Activated CD4-positive, alpha-beta T cell treated with anti-CD3 and anti-CD28 coated beads, Interleukin-2, amount 50 U/mL, for 24 hours (primary cell): ENCODE measurements at places on chromosomes 7 and 10.

GRCh38 chr7:38428041-38428440 lies 154.6 kb upstream of the TARP start:
- no peak for DNase-seq

DNA sequence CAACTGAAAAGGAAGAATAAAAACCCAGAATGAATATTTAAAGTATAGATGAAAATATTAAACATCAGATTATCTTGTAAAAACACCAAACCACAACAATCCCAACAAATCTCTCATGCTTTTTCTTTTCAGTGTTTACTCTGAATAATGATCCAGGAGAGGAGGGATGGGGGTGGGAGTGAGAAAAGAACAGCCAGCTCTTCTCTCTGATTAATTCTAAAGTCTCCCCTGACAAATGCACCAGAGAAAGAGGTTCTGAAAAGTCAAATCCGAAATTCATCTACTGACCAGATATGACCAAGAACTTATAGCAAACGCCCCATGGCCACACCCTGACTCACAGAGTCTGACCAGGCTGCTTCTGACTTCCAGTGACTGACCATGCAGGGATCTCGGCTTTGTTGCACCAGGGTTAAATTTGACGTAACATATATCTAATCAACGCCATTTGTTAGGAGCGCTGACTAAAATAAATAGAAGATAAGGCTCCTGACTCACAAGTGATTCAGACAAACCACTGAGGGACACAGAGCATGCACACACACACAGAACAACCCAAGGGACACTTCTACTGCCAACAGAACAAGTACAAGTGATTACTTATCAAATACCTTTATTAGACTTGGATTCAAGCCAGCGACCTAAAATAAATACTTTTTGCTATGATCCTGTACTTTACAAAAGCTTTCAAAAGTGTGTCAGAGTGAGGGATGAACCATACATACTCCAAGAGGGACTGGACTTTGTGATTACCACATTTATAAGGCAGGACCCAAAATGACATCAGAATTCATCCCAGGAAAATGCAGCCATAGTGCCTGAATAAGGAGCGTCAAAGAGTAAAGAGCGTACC lies 9.3 kb upstream of the SPOCK2 start:
- no peak for DNase-seq

DNA sequence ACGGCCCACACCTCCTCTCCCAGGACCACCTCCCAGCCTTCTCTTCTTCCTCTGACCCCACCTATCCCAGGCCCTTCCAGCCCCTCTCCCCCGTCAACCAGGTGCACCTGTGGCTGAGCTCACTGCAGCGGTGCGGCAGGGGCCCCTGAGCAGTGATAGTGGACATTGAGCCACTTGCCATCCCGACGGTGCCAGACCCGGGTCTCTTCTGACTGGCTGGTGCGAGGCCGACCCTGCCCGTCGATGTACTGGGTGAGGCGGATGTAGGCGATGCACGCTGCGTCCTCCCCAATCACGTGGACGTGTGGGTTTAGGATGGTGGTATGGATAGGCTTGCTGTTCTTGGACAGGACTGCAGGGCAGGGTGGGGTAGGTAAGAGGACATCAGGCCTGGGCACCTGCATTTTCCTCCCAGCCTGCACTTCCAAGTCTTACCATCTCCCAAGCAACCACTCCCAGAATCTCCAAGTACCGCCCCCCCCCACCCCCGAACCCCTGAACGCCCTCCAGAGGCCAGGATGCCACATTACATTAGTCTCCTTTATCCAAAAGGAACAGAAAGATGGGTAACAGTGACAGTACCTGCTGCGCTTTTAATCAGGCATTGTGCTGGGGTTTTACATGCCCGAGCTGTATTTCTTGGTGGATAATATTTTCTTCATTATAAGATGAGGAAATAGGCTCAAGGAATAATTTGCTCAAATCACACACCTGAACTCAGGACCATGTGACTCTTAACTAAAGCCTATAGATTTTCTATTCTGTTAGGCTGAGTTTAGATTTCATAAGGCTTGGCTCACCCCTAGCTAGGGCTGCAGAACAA lies 3.7 kb upstream of the NDST2 start:
- no peak for DNase-seq

DNA sequence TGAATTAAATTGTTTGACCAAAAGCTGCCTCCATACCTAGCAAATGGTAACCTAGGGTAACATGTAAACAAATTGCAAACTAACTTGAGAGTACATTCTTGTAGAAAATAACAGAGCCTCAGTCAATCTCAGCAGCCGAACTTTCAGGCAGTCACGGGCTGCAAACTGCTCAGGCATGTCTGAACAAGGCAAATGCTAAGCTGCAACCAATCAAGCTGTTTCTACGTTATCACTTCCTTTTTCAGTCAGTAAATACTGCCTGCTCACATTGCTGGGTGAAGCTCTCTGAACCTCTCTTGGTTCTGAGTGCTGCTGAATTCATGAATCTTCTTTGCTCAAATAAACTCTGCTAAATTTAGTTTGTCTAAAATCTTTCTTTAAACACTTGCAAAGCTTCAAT lies 1212.4 kb downstream of the SORCS1 start:
- DNase-seq = no peak

DNA sequence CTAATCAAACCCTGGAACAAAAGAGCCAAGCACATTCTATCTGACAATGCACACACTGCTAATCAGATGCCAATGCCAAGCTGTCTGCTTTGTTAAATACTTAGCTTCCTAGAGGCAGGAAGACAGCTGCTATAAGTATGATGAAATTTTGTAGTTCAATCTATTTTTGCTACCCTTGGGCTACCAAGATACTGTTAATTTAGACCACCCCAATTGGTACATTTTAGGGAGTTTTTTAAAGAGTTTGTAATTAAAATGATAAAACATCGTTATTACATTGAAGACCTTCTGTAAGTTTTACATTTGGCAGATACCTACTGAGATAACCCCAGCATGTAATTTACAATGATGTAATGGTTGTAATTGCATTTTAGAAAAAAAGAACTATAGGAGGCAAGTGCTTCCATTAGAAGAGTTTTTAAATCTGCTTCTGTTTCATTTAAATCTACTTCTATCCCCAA lies 268.5 kb downstream of the ADK start:
- no peak for DNase-seq

DNA sequence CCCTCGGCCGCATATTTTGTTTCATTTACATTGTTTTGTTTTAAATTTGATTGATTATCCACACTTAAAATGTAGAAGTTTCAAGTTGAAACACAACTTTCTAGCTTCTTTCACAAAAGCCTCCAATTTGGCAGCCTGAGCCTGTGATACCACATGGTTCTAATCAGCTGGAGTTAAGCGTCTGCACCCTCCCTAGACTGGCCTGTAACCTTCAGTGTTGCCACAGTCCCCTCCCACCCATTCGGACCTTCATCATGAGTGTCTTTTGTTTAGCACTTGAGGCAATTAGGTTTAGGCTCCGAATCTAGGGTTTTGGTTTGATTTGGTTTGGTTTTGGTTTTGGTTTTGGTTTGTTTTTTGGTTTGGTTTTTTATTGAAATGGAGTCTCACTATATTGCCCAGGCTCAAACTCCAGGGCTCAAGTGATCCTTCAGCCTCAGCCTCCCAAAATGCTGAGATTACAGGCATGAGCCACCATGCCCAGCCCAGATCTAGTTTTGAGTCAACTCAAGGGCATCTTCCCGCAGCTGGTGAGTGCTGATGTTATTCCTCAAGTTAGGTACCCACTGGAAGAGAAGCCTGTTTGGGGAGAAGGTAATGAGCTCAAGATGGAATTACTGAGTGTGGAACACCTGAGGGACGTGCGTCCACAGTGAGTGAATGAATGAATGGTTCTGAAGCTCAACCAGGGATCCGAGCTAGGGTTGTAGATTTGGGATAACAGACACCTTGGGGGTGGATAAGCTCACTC lies 201.4 kb downstream of the HECW1 start:
- DNase-seq = no peak

DNA sequence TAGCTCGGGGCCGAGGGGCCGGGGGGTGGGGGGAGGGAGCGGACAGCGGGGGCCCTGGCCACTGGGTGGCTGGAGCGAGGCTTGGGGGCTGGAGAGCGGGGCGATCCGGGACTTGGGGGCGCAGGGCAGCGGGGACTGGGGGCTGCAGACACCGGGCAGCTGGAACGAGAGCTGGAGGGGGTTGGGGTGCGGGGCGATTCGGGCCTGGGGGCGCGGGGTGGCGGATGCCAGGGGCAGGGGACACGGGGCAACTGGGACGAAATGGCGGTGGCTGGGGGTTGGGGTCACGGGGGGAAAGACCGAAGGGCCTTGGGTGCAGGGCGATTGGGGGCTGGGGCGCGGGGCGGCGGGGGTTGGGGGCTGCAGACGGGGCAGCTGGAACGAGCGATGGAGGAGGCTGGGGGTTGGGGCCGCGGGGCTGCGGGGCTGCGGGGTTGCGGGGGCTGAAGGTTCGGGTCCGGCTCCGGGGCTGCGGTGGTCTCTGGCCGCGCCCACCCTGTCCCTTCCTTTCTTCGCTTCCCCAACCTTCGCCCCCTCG lies 590 bp downstream of the COL26A1 start:
- no peak for DNase-seq

- DNase-seq = no peak
Measured at GRCh38 chr7:35003679-35004303, 33.5 kb downstream of the DPY19L1 start.

DNA sequence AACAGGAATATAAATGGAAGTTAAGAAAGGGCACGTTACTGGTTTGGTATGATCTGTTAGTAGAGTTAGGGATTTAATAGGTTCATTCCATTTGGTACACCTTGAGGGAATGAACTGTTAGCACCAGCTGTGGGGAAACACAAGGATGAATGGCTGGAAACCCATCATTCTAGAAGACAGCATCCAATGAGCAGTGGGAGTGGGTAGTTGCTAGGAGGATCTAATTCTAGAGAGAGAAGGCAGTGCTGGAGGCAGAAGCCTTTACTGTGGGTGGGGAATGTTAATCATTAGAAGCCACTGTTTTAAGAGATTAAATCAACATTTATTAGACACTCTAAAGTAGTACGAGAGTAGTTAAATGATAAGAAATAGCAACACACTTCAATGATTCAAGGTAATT lies 15.5 kb upstream of the GPR15LG start:
- DNase-seq = no peak

DNA sequence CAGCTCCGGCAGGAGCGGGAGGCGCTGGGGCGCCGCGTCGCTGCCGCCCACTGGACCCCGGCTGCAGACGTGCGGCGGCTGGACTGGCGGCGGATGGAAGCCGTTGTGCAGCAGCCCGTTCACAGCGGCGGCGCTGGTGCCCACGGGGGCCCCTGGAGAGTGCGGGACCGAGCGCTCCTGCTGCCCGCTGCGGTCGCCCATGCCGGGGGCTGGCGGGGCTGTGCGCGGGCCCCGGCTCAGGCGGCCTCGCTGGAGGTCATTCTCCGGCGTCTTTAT lies 413 bp downstream of the PANK1 start:
- DNase-seq = no peak

GRCh38 chr7:38834357-38834756 lies 74.6 kb downstream of the VPS41 start:
- DNase-seq = no peak

DNA sequence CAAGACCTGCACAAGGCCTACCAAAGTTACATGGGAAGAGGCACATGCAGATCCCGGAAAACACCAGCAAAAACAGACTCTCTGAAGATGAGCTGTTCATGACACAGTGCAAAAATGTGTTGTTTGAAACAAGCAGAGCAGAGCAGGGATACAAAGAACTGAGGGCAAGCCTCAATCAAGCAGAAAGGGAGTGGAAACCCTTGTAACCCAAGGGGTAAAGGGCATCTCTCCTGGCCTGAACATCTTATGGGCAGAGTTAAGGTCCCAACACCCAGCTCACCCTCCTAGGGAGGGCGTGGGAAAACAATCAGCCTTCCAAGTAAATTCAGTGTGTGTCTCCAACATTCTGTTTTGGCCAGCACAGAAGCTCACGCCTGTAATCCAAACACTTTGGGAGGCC lies 10.5 kb downstream of the PSPH start:
- DNase-seq = no peak
